ENCODE measurements at places on chromosomes 3 and 15. TPM values are rescaled to one million over a fixed set of nuclear protein-coding genes. Genes with fewer than 3 reads are reported as not detected.

The PTX3 gene
- 1.3 TPM for total RNA-seq

The ASB14 gene
- 0.41 TPM for total RNA-seq

The MED12L gene
- total RNA-seq = 0.44 TPM

The CLDN11 gene
- 9.4 TPM for total RNA-seq

The NAALADL2 gene
- 7.4 TPM for total RNA-seq

The TRIM42 gene
- total RNA-seq = not detected

The CLDN1 gene
- 4.5 TPM for total RNA-seq

The CFAP91 gene
- total RNA-seq = 0.91 TPM

The SI gene
- total RNA-seq = not detected

The SEMA3F gene
- 24.0 TPM for total RNA-seq

The FMN1 gene
- total RNA-seq = 5.4 TPM

The GHSR gene
- total RNA-seq = not detected

The FGF7 gene
- 43.6 TPM for total RNA-seq

The SRGAP3 gene
- 3.6 TPM for total RNA-seq

The MKRN3 gene
- 0.65 TPM for total RNA-seq

The ATP13A4 gene
- total RNA-seq = 0.29 TPM

Data from left cardiac atrium (tissue), 4 donors.